ENCODE measurements at places on chromosomes 5 and 9.

DNA sequence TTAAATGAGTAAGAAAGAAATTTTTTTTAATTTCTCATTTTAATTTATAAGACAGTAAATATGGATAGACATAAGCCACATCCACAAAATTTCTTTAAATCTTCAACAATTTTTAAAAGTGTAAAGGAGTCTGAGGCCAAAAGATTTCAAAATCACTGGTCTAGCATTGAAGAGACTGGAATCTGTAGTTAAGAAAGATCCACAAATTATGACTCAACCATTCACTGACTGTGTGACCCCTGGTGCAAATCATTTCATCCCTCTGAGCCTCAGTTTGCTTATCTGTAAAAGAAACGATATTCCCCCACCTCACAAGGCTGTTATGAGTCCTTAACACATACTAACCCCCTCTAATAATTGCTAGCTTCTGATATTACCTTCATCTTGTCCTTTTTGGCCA, 98.5 kb downstream of the EBF1 start:
- no peak for DNase-seq

DNA sequence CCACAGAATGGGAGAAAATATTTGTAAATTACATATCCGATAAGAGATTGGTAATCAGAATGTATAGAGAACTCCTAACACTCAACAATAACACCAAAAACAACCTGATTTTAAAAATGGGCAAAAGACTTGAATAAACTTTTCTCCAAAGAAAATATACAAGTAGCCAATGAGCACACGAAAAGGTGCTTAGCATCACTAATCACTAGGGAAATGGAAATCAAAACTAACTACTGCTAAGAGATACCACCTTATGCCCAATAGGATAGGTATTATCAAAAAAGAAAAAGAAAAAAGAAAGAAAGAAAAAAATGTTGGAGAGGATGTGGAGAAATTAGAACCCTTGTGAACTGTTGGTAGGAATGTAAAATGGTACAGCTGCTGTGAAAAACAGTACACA, 212.1 kb downstream of the TLR4 start:
- DNase-seq, result no peak

- no peak for DNase-seq
Measured at GRCh38 chr9:129597355-129598088, 23.4 kb downstream of the C9orf50 start.

DNA sequence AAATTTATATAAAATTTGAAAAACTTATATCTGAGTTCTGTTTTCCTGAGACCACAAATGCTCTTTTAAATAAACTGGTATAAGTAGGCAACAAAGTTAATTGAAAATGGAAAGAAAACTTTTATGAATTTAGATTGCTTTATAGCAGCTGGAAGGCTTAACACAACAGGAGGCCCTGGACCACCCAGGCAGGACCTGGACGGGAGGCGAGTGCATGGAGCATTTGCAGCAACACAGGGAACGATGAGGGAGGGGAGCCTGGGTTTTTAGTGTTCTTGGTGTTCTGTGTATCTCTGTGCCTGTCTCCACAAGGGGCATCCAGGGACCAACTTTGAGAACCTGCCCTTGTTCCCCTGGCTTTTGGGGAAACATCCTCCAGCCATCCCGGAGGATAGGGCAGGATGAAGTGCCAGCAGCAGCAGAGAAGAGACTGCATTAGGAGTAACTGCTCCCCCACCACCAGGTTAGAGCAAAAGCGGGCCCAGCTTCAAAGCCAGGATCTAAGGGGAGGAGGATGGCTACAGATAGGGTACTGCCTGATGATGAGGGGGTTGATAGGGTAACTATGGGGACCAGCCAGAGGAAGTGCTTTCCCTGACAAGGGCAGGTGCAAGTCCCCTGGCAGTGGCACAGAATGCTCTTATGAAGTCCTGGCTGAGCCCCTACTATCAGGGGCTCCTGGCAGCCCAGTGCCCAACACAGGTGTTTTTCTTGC, 6.7 kb upstream of the SPATA31E1 start:
- no peak for DNase-seq

- DNase-seq, result no peak
Measured at GRCh38 chr5:95731571-95732554, 727 bp downstream of the RHOBTB3 start.

GRCh38 chr5:156460471-156460870, 133.5 kb downstream of the SGCD start:
- DNase-seq, result no peak

GRCh38 chr5:32852535-32852934, 141.4 kb downstream of the NPR3 start:
- DNase-seq, result peak; percentile 38

- DNase-seq, result no peak
Measured at GRCh38 chr5:161703528-161703927, 18.0 kb downstream of the GABRA6 start.

GRCh38 chr9:132235894-132236661, 74.2 kb downstream of the NTNG2 start:
- DNase-seq, result peak; percentile 86

- DNase-seq, result peak; percentile 26
Measured at GRCh38 chr9:104748359-104749031, 1.0 kb downstream of the NIPSNAP3A start.

DNA sequence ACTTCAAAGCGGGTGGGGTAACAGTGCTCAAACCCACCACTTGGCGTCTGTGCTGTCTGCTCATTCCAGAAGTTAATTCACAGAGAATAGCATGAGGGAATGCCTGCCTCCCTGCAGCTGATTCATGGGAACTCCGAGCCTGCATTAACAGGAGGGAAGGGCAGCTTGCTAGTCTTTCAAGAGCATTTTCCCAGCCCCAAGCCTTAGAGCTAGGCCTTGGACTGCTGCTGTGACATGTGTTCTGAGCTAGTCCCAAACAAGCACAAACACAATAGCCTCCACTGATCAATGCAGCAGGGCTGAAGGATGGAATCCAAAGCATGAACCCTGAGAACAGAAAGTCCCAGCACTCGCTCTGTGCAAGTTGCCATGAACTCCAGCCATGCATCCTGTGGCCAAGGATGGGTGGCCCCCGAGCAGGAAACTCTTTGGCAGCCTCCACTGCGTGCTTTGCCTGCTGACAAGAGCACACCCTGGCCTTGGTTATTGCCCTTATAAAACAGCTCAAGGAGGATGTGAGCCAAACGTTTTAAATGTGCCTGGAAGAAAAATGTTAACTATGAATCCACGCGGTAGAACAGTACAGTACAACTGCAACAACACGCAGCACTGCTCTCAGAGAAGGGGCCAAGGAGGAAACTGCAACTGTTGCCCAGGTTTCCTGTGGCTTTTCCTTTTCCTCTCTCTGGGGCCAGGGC, 653.1 kb upstream of the KLF4 start:
- DNase-seq, result no peak

DNA sequence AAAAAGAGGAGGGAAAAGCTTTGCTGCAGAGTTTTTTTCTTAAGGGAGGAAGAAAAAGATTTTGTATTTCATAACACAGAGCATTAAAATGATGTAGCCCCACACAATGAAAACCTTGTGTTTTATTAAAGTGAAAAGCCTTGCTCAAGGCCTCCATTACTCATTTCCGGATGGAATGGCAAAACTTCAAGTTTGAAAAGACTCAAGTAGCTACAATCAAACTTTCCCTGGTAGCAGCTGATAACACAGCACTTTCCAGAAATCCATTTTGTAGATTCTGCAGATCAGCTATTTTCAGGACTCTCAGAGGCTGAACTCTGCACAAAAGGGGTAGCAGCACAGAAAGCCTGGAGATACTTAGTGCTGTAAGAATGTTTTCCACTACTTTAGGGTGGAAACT, 374.8 kb downstream of the NFIB start:
- DNase-seq, result no peak

DNA sequence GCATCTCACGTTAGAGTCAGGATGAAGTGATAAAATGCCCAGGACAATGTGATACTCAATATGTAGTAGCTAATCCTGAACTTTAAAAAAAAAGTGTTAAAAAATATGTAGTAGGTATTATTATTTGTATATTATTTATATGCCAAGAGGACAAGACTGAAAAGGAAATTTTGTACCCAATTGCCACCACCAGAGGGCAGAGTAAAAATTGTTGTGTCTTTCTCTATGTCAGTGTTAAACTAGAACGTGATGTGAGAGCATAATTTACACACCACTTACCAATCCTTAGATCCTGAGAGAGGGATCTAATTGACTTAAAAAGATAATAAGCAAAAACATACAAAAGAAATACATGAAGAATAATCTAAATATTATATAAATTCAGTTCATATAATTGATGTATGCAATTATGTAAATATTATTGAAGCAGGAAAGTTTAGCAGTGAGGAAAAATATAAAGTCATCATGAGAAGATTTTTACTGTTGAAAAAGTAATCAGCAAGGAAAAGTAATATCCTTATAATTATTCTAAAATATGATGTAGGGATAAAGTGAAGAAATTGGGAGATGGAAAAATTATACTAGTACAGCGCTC, 288.9 kb downstream of the RAB3C start:
- peak; percentile 33 for DNase-seq
